ENCODE measurements at places on chromosomes 7 and 10.

GRCh38 chr10:71081229-71081560 lies 131.2 kb upstream of the UNC5B start:
- no peak for DNase-seq

GRCh38 chr10:130021383-130021950 lies 57.4 kb upstream of the EBF3 start:
- DNase-seq: no peak

- DNase-seq: no peak
Observed at GRCh38 chr7:105934572-105935185, 28.4 kb upstream of the CDHR3 start.

- DNase-seq: no peak
Observed at GRCh38 chr7:125278318-125278717, 348.7 kb upstream of the POT1 start.

All from activated CD4-positive, alpha-beta T cell treated with anti-CD3 and anti-CD28 coated beads, Interleukin-2, amount 10 ng/mL, durations not matched to agents 7 days and 5 days (primary cell).